ENCODE measurements at places on chromosomes 12 and 14.

DNA sequence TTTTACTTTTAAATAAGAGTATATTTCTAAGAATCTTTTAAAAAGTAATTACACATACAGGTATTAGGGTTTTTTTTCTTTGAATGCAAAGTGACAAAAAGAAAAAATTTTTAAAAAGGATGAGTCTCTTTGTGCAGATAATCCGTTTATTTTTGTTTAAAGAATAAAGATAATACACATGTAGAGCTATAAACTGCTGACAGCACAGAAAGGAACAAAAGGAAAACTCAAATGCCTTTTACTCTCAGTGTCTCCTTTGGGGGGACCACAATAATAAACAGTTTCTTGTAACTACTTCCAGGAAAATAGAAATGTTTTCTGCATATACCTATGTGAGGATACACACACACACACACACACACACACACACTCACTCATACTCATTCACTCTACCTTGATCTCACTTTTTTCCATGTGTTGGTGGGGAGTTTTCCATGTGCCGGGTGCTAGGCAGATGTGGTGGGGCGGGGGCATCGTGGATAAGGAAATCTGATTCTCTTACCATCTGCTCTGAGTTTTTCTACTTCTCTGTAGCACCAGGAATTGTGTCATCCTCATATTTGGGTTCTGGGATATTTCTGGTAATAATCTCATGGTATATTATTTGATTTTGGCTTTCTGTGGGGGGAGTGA, 58.1 kb downstream of the KCTD10 start:
- DNase-seq: no peak

DNA sequence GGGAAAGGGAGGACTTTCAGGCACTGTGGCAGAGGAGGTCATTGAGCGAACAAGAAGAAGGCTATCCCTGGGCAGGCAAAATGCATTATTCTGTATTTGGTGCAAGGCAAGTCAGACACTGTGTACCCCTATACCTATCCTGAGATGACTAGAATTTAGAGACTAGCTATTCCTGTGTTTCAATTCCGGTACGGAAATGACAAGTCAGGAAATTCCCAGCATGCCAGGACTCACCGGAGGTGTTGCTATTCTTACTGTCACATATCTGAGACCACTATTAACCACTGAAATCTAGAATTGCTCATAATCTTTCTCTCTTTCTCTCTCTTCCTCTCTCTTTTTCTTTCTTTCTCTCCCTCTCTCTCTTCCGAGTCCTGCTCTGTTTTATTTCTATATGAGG, 297.1 kb downstream of the PDZRN4 start:
- no peak for DNase-seq

- DNase-seq: no peak
Measured at GRCh38 chr14:50399251-50400032, 2.8 kb upstream of the CDKL1 start.

GRCh38 chr12:34340534-34341361, 318.5 kb downstream of the ALG10 start:
- no peak for DNase-seq

DNA sequence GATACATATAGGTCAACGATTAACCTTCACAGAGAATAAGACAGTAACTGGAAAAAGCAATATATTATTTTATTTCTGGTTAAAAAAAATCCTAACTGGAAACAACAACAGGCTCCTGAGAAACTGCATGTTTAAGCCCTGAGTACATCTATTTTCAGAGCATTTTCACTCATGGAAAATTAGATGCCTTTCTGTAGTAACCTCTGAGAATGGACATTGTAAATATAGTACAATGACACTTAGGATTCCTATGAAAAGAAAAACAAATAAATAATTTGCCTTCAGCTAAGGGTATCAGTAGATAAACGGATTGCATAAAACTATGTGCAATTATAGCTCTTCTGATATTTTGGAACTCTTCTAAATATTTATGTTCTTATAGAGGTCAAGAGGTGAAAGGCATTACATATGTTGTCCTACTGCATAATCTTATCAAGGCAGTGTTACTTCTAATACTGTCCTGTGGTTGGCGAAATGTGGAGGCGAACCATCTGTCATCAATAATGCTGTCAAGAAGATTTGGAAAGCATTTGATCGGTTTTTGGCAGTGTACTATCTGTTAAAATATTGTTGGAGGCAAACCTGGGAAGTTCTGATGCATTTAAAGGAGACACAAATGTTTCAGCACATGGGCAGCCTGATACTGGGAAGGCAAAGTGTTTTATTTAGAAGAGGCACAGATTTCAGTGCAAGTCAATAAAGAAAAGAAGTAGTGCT, 381.8 kb downstream of the BTG1 start:
- DNase-seq: no peak

- no peak for DNase-seq
Measured at GRCh38 chr14:52759145-52759544, 29.2 kb downstream of the STYX start.

- DNase-seq: no peak
Measured at GRCh38 chr14:31291210-31291609, 83.6 kb upstream of the HECTD1 start.

- DNase-seq: no peak
Measured at GRCh38 chr14:69685716-69686115, 74.3 kb downstream of the SUSD6 start.

DNA sequence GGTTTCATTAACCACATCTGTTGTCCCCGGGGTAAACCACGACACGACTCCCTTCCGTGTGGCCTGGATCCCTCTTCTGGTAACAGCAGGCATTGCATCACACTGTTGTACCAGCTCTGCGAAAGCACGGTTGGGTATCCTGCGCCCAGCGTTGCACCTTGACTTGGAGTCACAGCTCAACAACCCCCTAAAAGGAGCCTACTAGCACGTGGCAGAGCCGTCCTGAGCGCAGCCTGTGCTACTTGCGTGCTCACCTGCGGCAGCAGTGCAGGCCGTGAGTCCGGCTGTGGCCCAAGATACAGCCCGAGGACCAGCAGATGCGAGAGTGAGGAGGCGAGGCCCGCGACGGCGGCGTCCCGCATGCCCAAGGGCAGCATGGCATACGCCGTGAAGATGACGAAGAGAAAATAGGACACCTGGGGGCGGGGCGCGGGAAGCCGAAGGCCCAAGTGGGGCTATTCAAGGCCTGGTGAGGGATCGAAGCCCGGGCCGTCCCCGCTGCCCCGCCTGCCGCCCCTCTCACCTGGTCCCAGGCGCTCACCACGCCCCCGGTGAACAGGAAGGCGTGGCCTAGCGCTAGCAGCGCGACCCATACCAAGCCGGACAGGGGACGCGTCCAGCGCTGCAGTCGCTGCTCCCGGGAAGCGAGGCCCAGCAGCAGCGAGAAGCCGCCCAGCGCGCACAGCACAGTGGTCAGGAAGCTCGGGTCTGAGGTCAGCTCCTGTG, 2.4 kb downstream of the ADCY4 start:
- DNase-seq: peak; percentile 60

- DNase-seq: no peak
Measured at GRCh38 chr12:15613981-15614380, 175.2 kb downstream of the EPS8 start.

DNA sequence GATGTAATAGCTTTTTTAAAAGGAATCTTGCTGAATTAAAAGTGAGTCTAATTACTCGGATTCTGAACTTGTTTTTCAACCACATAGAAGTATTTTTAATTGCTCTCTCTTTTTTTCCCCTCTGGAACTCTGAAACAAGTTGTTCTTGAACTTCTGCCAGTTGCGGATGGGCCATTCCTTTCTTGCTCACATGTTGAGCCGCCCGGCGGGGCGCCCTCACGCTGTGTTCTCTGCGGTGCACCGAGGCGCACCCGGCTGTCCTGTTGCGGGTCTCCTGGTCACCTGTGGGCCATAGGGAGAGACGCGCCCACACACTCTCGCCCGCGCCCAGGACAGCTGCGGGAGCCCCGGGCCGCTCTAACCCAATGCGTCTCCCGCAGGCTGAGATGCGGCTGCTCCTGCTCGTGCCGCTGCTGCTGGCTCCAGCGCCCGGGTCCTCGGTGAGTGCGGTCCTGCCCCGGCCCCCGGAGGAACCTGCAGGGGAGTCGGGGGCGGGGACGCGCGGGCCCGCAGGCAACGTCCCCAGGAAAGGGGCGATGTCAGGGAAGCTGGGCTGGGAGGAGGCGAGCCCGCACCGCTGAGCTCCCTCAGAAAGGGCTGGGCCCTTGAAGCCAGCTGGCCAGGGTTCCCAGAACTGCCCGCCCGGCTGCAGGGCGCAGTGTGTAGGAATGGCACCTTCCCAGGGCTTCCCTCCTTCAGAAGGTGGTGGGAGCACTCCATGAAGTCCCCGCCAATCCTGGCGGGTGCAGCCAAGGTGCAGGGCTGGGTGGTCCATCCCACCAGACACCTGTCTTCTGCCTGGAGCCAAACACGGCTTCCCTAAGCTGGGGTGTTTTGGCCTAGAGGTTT, 2.3 kb downstream of the PAPLN start:
- no peak for DNase-seq

GRCh38 chr14:99258341-99258861, 13.6 kb downstream of the BCL11B start:
- DNase-seq: no peak

GRCh38 chr14:51546099-51546498, 105.6 kb upstream of the FRMD6 start:
- DNase-seq: no peak

DNA sequence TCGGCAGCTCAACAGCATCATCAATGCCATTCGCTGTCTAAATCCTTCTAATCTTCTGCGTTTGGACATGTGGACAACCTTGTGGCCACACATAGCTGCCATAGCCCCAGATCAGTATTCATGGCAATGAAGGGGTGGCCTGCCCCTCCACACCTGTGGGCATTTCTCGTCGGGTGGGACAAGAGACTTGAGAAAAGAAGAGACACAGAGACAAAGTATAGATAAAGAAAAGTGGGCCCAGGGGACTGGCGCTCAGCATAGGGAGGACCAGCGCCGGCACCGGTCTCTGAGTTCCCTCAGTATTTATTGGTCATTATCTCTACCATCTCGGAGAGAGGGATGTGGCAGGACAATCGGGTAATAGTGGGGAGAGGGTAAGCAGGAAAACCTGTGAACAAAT, 42.3 kb downstream of the MAGOHB start:
- DNase-seq: no peak

DNA sequence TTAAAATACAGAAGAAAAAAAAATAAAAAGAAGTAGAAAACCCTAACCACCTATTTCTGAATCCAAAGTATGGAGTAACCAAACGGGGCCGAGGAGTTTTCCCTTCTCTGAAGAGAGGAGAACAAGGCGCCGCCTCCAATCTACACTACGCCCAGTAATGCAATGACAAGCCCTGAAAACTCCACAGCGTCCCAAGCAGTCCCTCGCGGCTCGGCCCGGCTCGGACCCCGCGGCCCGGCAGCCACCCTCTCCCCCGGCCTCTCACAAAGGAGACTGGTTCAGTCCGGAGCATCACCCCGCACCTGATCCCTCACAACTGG, 371 bp downstream of the CHD8 start:
- no peak for DNase-seq

DNA sequence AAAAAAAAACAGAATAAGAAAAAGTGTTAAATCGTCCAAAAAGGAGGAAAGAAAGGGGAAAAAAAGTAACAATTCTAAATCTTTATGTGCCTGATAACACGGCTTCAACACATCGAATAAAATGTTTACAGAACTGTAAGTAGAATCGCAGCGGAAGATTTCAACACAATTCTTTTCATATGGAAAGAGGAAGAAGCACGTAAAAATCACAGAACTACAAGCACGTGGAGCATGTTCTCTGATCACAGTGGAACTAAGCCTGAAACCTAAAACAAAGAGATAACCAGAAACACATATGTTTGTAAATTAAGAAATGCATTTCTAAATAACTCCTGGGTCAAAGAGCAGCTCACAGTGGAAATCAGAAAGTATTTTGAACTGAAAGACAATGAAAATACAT, 8.7 kb downstream of the CLEC7A start:
- no peak for DNase-seq

DNA sequence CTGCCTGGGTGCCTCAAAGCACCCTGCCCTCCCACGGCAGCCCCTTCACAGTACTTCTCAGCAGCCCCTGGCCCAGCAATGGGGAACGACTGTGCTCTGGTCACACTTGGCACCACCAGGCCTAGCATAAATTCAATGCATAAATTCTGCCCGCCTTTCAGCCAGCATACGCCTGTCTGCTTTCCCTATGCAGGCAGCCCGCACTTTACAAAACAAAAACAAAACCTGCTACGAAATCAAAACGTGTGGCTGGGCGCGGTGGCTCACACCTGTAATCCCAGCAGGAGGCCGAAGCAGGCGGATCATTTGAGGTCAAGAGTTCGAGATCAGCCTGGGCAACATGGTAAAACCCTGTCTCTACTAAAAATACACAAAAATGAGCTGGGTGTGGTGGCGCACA, 33.5 kb downstream of the SNRNP35 start:
- no peak for DNase-seq

DNA sequence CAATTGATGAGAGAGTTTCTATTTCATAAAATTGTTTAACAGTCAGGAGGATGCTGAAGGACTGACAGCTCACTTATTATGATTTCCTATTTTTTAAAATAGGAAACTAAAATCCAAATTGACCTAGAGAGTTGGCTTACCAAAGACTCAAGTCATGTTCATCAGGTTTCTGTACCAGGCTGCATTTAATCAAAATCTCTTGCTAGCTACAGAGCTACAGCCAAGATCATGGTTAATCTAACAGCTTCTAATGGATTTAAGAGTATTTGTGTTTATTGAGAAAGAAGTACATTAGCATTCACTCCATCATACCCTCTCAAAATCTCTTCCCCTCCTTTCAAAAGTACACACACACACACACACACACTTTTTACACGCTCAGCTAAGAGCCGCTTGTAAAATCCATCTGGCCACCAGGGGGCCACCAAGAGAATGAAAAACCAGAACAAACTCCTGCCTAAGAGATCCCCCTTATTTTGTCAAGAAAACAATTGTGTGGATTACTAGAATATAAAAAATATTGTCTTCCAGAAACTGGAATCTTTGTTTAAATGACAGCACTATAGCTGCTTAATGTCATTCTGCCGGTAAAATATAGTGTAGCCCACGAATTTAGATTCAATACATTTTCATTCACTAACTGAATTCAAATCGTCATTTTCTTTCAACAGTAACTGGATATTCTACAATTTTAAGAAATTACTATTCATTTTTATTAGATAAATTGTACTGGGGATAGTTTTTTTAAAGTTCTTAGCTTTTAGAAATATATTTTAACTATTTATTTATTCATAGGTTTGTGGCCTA, 334.0 kb downstream of the BTG1 start:
- peak; percentile 45 for DNase-seq

GRCh38 chr12:20490213-20490612, 121.9 kb downstream of the PDE3A start:
- no peak for DNase-seq

GRCh38 chr12:29521951-29522350, 24.5 kb upstream of the OVCH1 start:
- DNase-seq: no peak

DNA sequence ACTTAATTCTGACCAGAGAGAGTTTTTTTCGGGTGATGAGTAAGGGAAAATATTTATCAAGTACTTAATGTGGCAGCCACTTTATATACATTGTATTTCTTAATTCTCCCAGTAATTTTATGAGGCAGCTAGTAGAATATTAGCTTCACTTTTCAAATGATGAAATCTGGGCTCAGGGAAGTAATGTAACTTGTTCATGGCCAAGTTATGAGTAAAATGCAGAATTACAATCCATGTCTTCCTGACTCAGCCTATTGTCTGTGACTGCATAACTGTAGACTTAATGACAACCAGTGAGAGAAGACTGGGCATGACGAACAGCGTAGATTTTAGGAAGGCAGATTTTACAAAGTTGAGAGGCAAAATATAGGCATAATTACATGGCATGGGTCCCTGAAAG, 106.7 kb upstream of the MIS18BP1 start:
- no peak for DNase-seq

GRCh38 chr14:42421377-42422078, 814.9 kb downstream of the LRFN5 start:
- no peak for DNase-seq

Data from stimulated activated CD4-positive, alpha-beta T cell treated with anti-CD3 and anti-CD28 coated beads, Interleukin-1b, Interleukin-23, amount 100 ng/mL, for 1 hour (primary cell).